GM12891 (cell line): ENCODE measurements at places on chromosomes 12 and 14.

DNA sequence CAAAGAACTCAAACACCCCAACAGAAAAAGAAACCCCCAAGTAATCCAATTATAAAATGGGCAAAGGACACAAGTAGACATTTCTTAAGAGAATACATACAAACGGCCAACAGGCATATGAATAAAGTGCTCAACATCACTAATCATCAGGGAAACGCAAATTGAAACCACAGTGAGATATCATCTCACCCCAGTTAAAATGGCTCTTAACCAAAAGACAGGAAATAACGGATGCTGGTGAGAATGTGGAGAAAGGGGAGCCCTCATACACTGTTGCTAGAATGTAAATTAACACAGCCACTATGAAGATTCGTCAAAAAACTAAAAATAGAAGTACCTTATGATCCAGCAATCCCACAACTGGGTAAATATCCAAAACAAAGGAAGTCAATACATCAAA is 52.4 kb downstream of the CLMN start:
- no peak for DNase-seq

GRCh38 chr12:103392722-103393121 is 103.0 kb downstream of the C12orf42 start:
- no peak for DNase-seq

DNA sequence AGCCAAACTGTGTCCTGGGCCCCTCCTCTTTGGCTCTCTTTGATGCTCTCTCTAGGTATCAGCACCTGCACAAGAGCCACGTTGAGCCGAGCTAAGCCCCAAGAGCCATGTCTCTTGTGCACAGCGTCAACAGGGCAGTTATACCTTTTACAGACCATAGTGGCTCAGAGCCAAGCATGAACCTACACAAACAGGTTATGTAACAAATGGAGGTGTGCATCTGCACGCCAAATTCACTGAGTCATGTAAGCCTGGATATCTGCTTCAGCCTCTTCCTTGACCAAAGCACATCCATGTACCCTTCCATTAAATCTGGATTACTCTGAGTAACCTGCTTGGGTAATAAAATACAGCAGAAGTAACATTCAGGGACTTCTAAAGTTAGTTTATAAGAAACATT is 509.7 kb downstream of the NAV3 start:
- DNase-seq = no peak

- DNase-seq = no peak
Observed at GRCh38 chr12:17304503-17305347, 698.8 kb upstream of the LMO3 start.
